ENCODE measurements at places on chromosomes 5 and 9. TPM values are rescaled to one million over a fixed set of nuclear protein-coding genes. Genes with fewer than 3 reads are reported as not detected.

The SLC25A2 gene
- total RNA-seq: 0.25 TPM

GRCh38 chr9:98805506-98806272 is 1.8 kb upstream of the GALNT12 start:
- no peak for DNase-seq

DNA sequence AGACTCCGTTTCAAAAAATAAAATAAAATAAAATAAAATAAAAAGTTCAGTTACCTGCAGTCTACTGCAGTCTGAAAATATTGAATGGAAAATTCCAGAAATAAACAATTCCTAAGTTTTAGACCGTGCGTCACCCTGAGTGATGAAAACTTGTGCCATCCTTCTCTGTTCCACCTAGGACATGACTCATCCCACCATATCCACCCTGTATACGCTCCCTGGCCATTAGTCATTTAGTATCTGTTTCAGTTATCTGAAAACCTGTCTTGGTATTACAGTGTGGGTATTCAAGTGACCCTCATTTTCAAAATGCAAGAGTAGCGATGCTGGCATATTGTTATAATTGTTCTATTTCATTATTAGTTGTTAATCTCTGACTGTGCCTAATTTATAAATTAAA is 51.8 kb upstream of the TEX48 start:
- no peak for DNase-seq

GRCh38 chr5:173759691-173760090 is 128.5 kb upstream of the CPEB4 start:
- no peak for DNase-seq

- DNase-seq: peak; percentile 15
Observed at GRCh38 chr5:33969572-33970452, 14.7 kb downstream of the SLC45A2 start.

- no peak for DNase-seq
Observed at GRCh38 chr5:149586708-149587318, 5.5 kb downstream of the ARHGEF37 start.

DNA sequence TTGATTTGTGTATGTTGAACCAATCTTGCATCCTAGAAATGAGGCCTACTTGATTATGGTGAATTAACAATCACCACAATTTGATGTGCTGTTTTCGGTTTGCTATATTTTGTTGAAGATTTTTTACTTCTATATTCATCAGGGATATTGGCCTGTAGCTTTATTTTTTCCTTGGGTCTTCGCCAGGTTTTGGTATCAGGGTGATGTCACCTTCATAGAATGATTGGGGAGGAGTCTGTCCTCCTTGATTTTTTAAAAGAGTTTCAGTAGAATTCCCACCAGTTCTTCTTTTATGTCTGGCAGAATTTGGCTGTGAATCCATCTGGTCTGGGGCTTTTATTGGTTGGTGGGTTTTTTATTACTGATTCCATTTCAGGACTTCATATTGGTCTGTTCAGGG is 115.2 kb downstream of the CPLANE1 start:
- DNase-seq: no peak

GRCh38 chr9:30584559-30584958 is 1799.9 kb upstream of the ACO1 start:
- DNase-seq: no peak

The STX17 gene
- total RNA-seq: 41.9 TPM

GRCh38 chr5:98433673-98434072 is 339.8 kb upstream of the RGMB start:
- no peak for DNase-seq

- no peak for DNase-seq
Observed at GRCh38 chr9:74498621-74499095, 1.5 kb downstream of the RORB start.

- DNase-seq: no peak
Observed at GRCh38 chr5:156691572-156691971, 158.5 kb upstream of the PPP1R2B start.

The ANKRD55 gene
- not detected for total RNA-seq

GRCh38 chr5:2330325-2331130 is 420.9 kb downstream of the IRX2 start:
- no peak for DNase-seq

All from activated CD8-positive, alpha-beta T cell treated with anti-CD3 and anti-CD28 coated beads for 36 hours (primary cell).